ENCODE measurements at places on chromosomes 7 and 10.
A peak's percentile ranks its signal among the peaks of the same experiment; 100 is the strongest.

GRCh38 chr7:5237286-5237685, 45.5 kb upstream of the SLC29A4 start:
- DNase-seq = peak; percentile 46

GRCh38 chr7:110283056-110283455, 807.9 kb upstream of the LRRN3 start:
- DNase-seq = peak; percentile 78

DNA sequence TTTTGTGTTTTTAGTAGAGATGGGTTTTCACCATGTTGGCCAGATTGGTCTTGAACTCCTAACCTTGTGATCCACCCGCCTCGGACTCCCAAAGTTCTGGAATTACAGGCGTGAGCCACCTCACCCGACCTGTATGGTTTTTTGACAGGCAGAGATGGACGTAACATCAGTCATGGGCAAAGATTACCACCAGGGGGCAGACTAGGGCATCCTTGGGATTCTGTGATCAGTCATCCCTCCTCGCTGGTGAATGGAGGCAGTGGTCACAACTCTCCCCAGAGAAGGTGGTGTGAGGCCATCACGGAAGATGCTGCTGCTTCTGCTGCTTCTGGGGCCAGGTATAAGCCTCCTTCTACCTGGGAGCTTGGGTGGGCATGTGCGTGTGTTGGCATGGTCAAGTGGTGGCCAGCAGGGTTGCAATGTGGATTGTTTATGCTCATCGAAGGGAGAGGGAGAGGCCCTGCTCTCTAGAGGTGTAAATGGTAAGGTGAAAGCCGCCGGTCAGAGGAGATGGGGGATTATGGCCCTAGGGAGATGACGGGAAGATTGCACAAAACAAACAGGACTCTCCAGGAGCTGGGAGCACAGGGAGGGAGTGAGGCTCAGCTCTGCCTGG, 122.7 kb upstream of the PRSS1 start:
- no peak for DNase-seq

- DNase-seq = no peak
Observed at GRCh38 chr7:2792856-2793487, 51.1 kb downstream of the GNA12 start.
